CD4-positive, alpha-beta T cell (primary cell): ENCODE measurements at places on chromosomes 13 and 19. TPM values are rescaled to one million over a fixed set of nuclear protein-coding genes. Genes with fewer than 3 reads are reported as not detected.

Gene ACER1
- 2.7 TPM for total RNA-seq

GRCh38 chr13:112117955-112118302, 51.0 kb downstream of the SOX1 start:
- no peaks in the 10 kb centered on the region for H3K36me3 ChIP-seq
- H3K27ac ChIP-seq: no peak overlapping the region
- peaks cover under 1% of the 10 kb centered on the region for H3K27me3 ChIP-seq
- no peak overlapping the region for H3K4me3 ChIP-seq
- no peak for DNase-seq

- no peak overlapping the region for H3K27ac ChIP-seq
- DNase-seq: no peak
- H3K4me3 ChIP-seq: no peak overlapping the region
Observed at GRCh38 chr13:72920097-72920496, 138.2 kb downstream of the PIBF1 start.

GRCh38 chr13:47875201-47875600, 125.9 kb downstream of the SUCLA2 start:
- H3K36me3 ChIP-seq: no peaks in the 10 kb centered on the region
- no peaks in the 10 kb centered on the region for H3K4me1 ChIP-seq
- no peak for DNase-seq
- H3K27me3 ChIP-seq: no peaks in the 10 kb centered on the region

DNA sequence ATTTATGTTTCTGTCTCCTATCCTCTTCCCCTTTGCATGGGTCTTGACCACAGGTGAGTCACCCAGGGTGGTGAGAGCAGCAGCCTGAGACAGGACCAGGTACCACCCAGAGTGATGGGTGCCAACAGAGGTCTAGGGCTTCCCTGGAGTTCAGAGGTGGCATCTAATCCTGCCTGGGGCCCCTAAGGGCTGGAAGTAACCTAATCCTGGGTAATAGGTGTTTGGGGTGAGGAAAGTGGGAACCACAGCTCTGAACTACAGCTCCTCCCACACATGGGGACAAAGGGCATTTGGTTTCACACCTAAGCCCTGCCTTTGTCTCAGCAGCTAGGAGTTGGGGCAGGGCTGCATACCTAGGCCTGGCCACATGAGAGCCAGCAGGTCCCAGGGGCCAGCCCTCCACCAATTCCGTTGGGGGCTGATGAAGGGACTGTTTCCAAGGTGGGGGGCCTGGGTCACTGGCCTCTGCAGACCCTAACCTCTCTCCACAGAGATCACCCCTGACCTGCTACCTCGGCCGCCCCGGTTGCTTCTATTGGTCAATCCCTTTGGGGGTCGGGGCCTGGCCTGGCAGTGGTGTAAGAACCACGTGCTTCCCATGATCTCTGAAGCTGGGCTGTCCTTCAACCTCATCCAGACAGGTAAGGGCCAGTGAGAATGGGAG, 8.0 kb downstream of the SPHK2 start:
- H3K36me3 ChIP-seq: peaks cover 39% of the 10 kb centered on the region
- no peak overlapping the region for H3K4me3 ChIP-seq

GRCh38 chr19:16343156-16343555, 18.5 kb downstream of the KLF2 start:
- H3K4me1 ChIP-seq: peaks cover 55% of the 10 kb centered on the region
- no peak for DNase-seq
- no peaks in the 10 kb centered on the region for H3K36me3 ChIP-seq
- H3K27ac ChIP-seq: no peak overlapping the region

Gene CCL25
- total RNA-seq: not detected

DNA sequence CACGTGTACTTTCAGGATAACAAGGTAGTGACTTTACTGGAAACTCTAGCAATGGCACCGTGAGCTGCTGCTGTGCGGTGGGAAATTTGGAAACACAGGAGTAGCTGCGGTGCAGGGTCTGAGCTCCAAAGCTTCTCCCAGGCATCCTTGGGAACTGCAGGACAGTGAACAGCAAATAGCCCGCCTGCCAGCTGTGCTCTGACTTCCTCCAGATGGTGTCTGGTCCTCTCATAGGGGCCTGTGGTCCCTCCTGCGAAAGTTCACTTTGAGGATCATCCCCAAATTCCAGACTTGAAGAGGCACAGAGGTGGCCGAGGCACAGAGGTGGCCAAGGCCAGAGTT, 287.3 kb upstream of the MAB21L1 start:
- no peak overlapping the region for H3K27ac ChIP-seq
- no peaks in the 10 kb centered on the region for H3K27me3 ChIP-seq
- H3K36me3 ChIP-seq: no peaks in the 10 kb centered on the region

GRCh38 chr13:39012608-39013007, 22.0 kb upstream of the STOML3 start:
- H3K4me3 ChIP-seq: no peak overlapping the region
- peaks cover 74% of the 10 kb centered on the region for H3K36me3 ChIP-seq
- no peaks in the 10 kb centered on the region for H3K27me3 ChIP-seq
- H3K27ac ChIP-seq: no peak overlapping the region
- DNase-seq: no peak

Gene APLP1
- total RNA-seq: not detected

Gene C19orf73
- 1.5 TPM for total RNA-seq

Gene CEACAM16
- total RNA-seq: not detected

DNA sequence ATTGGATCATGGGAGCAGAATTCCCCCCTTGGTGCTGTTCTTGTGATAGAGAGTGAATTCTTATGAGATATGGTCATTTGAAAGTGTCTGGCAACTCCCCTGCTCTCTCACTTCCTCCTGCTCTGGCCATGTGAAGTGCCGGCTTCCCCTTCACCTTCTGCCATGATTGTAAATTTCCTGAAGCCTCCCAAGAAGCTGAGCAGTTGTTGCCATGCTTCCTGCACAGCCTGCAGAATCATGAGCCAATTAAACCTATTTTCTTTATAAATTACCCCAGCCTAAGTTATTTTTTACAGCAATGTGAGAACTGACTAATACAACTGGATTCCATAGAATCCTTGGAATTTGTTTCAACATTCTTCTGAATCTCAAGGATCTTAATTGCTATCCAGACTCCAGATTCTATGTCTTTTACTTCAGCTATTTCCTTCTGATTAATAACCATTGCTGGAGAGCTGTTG, 328.1 kb downstream of the SLITRK5 start:
- H3K4me1 ChIP-seq: no peaks in the 10 kb centered on the region
- no peaks in the 10 kb centered on the region for H3K36me3 ChIP-seq
- H3K27ac ChIP-seq: no peak overlapping the region

DNA sequence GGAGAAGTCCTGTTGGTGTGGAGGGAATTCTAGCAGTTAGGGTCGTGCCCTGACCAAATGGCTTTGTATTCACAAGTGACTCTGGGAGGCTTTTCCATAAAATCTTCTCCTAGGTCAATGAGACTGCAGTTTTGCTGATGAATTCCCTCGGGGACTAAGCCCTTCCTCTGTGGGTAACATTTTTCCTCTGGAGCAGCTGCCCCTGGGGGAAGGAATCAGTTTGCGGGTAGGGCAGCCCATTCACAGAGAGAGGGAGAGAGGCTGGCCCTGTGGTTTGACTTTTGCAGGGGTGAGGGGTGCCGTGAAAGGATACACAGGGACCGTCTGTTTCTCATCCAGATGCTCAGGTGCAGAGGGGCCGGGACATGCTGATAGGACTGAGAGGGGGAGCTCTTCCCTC, 67.3 kb downstream of the ERICH6B start:
- no peak overlapping the region for H3K27ac ChIP-seq
- H3K27me3 ChIP-seq: no peaks in the 10 kb centered on the region
- H3K4me3 ChIP-seq: no peak overlapping the region
- no peaks in the 10 kb centered on the region for H3K4me1 ChIP-seq
- no peak for DNase-seq

DNA sequence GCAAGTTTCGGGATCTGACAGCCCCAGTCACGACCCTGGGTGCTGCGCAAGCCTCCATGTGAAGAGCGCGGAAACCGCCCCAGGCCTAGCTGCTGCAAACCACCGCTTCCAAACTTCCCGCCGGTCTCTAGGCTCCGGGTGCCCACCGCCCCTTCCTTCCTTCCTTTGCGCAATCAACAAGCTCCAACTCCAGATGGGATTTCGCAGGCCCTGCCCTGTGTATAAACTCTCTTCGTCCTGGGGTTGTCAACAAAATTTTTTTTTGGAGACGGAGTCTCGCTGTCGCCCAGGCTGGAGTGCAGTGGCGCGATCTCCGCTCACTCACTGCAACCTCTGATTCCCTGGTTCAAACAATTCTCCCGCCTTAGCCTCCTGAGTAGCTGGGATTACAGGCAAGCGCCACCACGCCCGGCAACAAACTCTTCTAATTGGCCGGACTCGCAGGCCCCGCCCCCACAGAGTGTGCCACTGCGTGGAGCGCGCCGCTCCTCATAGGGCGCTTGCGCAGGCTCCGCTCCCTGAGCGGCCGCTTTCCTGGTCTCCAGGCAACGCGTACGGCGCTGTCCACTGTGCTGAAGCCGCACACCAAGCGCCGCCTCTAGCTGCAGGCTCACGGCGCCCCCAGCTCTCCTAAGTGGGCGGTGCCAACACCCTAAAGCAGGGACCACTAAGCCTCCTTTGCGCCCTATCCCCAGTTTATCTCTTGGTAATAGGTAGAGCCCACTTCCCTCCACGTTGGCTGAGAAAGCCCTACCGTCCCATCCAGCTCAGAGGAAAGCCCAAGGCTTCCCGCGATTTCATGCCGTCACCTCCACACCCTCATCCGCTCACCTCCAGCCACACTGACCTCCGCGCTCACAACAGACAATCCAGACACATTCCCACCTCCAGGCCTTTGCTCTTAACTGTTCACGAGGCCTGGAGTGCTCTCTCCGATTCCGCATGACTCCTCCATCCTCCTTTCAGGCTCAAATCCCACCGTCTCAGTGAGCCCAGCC, 5.5 kb upstream of the QTRT1 start:
- peak; percentile 84 for DNase-seq
- peaks cover 17% of the 10 kb centered on the region for H3K36me3 ChIP-seq
- no peak overlapping the region for H3K27ac ChIP-seq
- peaks cover 17% of the 10 kb centered on the region for H3K4me1 ChIP-seq
- peak overlapping the region; percentile 41 for H3K4me3 ChIP-seq
- peaks cover 7% of the 10 kb centered on the region for H3K27me3 ChIP-seq

DNA sequence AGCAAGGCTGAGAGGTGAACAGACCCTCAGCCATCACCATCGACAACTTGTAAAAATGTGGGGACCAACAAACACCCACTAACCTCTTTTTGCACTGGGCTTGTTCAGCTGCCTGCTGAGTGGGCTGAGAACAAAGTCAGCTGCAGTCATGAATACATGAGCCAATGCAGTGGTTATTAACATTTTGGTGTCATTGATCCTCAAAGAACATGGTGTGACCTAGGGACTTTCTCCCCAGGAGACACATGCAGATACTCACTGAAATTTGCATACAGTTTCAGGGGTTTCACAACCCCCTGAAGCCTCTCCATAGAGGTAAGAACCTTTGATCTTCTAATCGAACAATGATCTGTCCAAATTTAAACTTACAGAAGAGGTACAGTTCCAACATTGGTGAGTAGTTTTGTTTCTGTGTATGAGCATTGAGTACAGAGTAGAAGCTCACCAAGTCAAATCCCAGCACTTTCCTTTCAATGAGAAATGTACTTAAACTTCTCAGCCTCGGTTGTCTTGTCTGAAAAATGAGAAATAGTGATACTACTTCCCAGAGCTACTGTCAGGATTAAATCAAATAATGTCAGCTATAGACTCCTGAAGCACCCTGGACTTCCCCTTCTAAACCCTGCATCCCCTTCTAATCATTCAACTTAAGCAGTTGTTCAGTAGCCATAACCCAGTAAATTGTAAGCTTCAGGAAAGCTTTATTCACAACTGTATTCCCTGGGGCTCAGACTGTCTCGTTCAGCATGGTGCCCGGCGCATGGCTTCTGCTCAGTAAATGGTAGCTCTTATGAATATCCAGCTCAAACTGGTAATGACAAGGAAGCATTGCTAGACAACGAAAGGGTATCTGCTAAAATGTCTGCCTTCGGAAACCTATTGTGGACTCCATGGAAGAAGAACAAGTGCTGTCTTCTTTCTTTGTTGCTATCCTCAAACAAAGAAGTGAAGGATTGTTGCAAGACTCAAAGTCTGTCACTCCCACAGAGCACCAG, 148.7 kb downstream of the FOXO1 start:
- H3K27ac ChIP-seq: no peak overlapping the region
- H3K27me3 ChIP-seq: no peaks in the 10 kb centered on the region
- DNase-seq: no peak
- peaks cover 17% of the 10 kb centered on the region for H3K4me1 ChIP-seq

DNA sequence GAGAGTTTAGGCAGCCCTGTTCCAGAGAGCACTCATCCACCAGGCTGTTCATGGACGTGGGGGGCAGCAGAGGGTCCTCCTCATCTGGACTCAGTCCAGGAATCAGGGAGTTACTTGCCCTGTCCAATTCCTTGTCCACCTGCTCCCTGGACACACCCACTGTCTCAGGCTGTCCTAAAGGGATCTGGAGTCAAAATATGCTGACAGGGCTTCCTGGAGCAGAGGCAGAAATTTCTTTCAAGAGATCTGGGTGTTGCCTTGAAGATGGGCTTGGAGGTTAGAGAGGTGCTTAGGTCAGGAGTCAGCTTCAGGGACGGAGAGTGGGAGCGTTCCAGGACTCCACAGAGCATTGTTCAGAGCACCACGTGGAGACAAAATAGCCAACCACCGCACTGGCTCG, 65.8 kb upstream of the SHISA2 start:
- H3K27ac ChIP-seq: no peak overlapping the region
- H3K4me1 ChIP-seq: no peaks in the 10 kb centered on the region
- no peaks in the 10 kb centered on the region for H3K36me3 ChIP-seq

Gene SLC10A2
- total RNA-seq: not detected

DNA sequence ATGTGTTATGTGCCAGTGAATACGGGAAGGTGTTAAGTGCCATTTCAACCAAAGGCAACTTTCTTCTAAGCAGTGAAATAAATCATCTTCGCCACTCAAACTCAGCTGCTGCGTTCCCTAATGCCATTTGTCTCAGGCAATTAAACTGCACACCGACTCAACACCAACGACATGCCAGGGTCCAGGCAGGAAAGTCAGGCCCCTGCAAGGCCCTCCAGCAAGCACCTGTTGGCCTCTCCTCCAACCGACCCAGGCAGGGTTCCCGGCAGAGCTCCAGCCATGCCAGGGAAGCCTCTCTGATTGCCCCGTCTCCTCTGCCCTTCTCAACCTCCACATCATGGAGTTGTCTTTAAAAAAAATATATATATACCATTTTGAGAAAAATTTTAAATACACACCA, 21.8 kb downstream of the SAFB2 start:
- no peaks in the 10 kb centered on the region for H3K4me1 ChIP-seq
- H3K36me3 ChIP-seq: peaks cover 93% of the 10 kb centered on the region

Gene FFAR1
- not detected for total RNA-seq

Gene SIGLEC11
- 0.08 TPM for total RNA-seq

GRCh38 chr19:51742789-51743188, 8.9 kb downstream of the FPR1 start:
- H3K4me3 ChIP-seq: no peak overlapping the region
- H3K36me3 ChIP-seq: no peaks in the 10 kb centered on the region
- no peak overlapping the region for H3K27ac ChIP-seq
- no peak for DNase-seq
- peaks cover 2% of the 10 kb centered on the region for H3K27me3 ChIP-seq

GRCh38 chr19:50909240-50910070, 1.7 kb downstream of the KLK4 start:
- H3K27ac ChIP-seq: no peak overlapping the region
- H3K4me3 ChIP-seq: no peak overlapping the region
- DNase-seq: peak; percentile 14
- peaks cover 8% of the 10 kb centered on the region for H3K4me1 ChIP-seq
- no peaks in the 10 kb centered on the region for H3K36me3 ChIP-seq
- H3K27me3 ChIP-seq: peaks cover 32% of the 10 kb centered on the region
